ENCODE measurements at places on chromosomes 1 and 21. TPM values are rescaled to one million over a fixed set of nuclear protein-coding genes. Genes with fewer than 3 reads are reported as not detected.
A peak's percentile ranks its signal among the peaks of the same experiment; 100 is the strongest.

GRCh38 chr21:42460391-42461184 lies 35.4 kb downstream of the RSPH1 start:
- no peak for DNase-seq

The RAB25 gene
- polyA plus RNA-seq: 0.23 TPM

GRCh38 chr1:184669391-184669790 lies 85.3 kb downstream of the EDEM3 start:
- no peak for DNase-seq

DNA sequence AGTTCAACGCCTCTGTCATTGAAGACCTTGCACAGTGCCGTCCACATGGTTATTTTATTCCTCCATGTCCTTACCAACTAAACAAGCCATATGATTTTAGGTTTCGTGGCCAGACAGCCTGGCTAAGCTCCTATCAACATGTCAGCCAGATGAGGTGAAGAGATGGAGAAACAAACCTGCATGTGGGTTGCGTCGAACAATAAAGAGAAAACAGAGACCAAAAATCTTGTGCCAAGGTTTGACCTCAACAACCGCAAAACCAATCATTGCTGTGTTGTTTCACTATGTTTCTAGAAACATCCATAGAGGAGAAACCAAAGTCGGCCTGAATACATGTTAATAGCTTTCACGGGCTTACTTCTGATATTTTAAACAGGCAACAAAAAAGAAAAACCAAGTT lies 544.6 kb downstream of the SMYD3 start:
- DNase-seq: no peak

DNA sequence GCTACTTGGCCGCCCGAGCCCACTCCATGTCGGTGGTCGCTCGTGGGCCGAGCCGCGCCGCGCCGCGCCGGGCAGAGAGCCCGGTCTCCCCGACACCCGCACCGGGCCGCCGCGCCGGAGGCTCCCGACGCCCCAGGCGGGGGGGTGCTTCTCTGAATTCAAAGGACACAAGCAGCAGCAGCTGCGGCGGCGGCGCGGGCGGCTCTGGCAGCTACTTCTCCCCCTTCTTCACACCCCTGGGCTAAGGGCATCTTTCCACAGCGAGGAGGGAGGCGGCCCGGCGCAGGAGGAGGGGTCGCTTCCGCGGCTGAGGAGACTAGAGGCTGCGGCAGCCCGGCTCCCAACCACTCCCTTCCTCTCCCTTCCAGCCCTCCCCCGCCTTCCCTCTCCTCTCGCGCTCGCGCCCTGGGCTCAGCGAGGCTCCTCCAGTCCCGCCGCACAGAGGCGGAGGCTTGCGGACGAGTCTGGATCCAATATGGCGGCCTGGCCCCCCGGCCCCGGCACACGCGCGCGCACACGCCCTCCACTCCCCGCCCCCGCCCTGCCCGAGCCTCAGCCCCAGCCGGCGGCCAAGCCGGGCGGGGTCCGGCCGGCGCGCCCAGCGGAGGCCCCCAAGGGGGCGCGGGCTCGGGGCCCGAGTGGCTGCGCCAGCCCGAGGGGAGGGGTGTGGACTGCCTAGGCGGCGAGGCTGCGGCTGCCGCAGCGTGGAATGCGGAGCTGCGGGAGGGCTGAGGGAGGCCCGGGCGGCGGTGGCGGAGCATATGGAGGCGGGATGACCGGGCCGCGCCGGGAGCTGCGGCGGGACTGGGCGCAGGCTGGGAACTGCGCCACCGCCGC lies at the start of gene CDC42BPA:
TSS of gene CDC42BPA (minus strand) at position 477 of the 837 bp plus-strand sequence. CDS start 1,310 bp downstream, outside the sequence.
- DNase-seq: peak; percentile 10

DNA sequence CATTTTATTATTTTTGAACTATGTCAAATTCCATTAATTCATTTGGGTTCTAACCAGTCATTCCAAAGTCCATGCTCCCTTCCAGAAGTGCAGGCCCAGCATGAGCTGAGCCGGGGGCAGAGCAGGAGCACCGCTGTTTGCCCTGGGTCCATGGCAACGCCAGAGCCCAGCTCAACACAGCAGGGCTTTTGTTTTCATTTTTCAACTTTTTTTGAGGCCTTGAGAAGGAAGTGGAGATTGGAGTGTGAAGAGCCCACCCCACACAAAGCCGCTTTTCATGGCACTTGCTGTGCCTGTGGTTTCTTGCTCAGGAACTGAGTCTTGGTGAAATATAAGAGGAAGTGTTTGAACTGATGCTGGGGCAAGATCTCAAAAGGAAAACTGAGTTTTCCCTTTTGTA lies 13.2 kb upstream of the PRMT2 start:
- DNase-seq: peak; percentile 61

DNA sequence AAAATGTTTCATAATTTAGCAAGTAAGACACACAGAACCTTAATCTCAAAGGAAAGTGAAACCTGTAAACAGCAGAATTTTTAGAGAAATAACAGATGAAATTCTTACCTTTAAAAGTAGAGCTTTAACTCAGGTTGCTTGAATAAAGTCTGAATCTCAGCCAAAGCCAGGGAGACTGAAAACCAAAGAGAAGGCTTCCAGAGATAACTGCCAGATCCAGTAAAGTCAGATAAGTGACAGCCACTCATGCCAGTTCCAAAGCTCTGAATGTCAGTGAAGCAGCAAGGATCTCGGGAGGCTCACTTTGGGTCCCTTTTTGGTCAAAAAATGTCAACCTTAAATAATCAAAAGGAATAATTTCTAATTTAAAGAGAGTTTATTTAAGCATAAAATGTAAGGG lies 199.9 kb upstream of the CHRM3 start:
- no peak for DNase-seq

The PPIAL4G gene
- polyA plus RNA-seq: 0.03 TPM

GRCh38 chr1:239558991-239559390 lies 172.6 kb downstream of the CHRM3 start:
- DNase-seq: peak; percentile 37

The PTPN14 gene
- polyA plus RNA-seq: 0.01 TPM

DNA sequence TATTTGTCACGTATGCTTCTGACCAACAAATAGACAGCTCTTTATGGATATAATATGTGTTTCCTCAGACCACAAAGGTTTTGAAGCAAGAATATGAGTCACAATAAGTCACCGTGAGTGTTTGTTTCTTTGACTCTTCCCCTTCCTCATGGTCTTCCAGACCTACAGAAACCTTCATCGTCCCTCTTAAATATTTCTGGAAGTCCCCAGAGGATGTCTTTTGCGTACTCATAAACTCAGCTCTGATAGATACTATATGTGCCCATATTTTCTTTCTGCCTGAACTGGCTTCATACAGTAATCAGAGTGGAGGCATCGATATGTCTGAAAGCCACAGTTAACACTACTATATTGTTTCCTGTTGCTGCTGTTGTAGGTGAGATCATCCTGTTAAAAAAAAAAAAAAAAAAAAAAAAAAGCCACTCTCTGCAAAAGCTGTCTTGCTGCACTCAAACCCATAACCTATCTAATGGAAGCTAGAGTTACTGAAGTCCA lies 38.4 kb downstream of the ADAMTS1 start:
- DNase-seq: no peak

GRCh38 chr21:36337099-36337509 lies 17.1 kb downstream of the MORC3 start:
- DNase-seq: no peak

DNA sequence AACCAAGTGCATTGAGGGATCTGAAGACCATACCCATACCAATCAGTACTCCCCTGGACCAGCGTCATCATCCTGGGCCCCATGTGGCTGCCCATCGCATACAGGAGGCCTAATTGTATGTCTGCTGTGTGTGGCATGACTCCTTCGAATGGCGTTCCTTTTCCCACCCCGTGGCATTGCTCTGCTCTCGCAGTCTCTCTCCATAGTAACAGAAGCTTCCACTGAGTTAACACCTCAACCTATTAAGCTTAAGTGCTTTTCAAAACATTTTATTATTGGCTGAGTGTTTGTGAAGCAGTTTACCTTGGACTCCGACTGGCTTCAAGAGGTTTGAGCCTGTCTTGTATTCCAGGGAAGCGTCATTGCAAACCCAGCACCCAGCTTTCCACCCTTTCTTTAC lies 187.1 kb upstream of the LMO4 start:
- DNase-seq: no peak

The FOXD2 gene
- 0.05 TPM for polyA plus RNA-seq

The OR2T33 gene
- polyA plus RNA-seq: not detected

DNA sequence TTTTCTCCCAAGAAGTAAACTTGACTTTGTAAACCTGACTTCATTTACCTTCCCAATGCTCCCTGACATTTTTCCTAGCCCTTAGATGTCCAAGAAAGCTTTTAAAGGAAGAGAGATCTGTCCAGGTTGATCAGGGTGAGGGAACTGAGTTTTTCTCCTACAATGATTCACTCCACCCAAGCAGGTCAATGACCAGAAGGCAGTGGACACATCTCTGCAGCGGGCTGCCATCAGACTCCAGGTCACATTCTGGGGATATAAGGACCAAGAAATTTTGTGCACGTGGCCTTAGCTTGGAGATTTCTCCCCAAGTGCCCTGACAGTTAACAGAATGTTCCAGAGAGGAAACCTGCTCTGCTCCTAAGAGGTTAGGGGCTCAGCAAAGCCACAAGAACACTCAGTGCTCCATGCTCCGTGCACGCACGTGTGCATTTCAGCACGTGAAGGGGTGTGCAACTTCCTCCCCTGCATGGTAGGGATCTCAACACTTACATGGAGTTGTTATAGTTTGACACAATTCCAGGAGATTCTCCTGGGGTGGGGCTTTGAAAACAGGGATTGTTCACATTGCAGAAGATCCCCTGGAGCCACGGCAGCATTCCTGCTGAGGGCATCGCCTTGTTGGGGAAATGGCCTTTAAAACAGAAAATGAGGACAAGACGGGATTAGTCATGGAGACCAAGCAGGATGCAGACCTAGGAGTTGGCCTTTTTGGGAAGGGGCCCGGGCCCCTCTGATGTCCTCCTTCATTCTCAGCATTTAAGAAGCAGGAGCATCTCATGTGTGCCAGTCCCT lies 9.8 kb downstream of the ABCA4 start:
- no peak for DNase-seq

DNA sequence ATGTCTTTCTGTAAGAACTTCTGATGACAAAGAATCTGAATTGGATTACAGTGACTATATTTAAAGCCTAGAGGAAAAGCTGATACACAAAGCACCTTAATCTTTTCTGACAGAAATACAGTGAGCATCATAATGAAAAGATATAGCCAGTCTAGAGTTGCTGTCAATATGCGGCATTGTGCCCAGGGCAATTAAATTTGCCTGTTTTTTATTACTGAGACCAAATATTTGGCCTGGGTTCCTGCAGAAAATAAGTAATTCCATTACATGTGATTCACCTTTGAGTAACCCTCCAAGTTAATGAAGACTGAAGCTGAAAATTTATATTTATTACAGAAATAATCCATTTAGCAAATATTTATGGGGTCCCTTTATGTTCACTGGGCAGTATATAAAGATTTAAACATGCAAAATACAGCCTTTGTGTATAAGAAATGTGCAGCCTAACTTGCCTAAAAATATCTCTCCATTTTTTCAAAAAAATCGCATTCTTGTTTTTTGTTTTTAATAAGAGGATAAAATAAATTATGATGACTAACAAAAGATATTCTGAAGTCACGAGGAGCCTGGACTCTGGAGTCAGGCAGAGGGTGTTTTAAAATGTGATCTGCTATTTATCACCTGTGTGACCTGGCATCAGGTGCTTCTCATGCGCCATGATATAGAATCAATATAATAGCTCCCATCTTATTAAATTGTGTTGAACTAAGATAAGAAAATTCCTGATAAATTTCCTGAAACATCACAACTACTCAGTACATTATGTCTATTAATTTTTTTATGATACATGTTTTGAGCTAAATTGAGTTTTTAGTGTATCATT lies 83.6 kb downstream of the SGIP1 start:
- DNase-seq: no peak

GRCh38 chr21:43938751-43939442 lies 73.2 kb upstream of the TRAPPC10 start:
- peak; percentile 80 for DNase-seq

GRCh38 chr1:97943354-97943753 lies 22.5 kb upstream of the DPYD start:
- no peak for DNase-seq

The IL23R gene
- polyA plus RNA-seq: not detected

The ATP6V1G3 gene
- not detected for polyA plus RNA-seq

DNA sequence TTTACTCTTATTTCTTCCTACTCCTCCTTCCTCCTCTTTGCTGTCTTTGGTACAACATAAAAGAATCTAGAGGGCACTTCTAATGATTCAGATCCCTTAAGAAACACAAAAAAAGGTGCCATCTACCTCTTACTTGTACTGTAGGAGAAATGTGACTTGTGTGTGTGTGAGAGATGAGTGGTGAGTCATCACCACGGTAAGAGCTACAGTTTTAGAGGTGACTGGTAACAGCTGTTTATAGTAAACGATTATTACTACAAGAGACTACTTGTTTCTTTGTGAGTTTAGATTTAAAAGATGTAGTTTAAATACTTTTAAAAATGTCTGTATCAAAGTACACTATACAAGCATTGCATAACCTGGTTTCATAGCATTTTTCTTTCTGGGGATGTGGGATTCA lies 40.4 kb downstream of the SLC35D1 start:
- DNase-seq: no peak

The SLAMF8 gene
- polyA plus RNA-seq: 5.7 TPM

The LMNA gene
- 16.5 TPM for polyA plus RNA-seq

The SDCCAG8 gene
- polyA plus RNA-seq: 34.4 TPM

DNA sequence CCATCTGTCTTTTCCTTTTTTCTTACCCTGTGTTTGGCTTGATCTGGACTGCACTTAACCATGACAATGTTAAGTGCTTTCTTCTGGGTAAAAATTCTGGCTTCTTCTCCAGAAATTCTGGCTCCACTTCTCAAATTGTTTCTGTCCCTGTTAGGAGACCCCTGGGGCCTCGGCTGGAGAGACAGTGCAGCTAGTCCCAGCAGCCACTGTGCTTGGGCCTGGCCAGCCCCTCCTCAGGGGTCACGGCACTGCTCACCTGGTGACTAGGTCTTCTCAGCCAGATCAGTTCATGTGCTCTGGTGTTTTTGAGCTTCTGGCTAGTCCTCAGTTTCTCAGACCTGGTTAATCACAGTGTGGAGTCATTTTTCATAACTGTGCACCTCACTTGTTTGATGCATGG lies 72.4 kb downstream of the ADARB1 start:
- DNase-seq: no peak

The TBX15 gene
- polyA plus RNA-seq: not detected

- no peak for DNase-seq
These were observed 73.0 kb upstream of the TMPRSS2 start for GRCh38 chr21:41580758-41581554.

- DNase-seq: no peak
These were observed 268.9 kb downstream of the TGFB2 start for GRCh38 chr1:218614031-218614430.

DNA sequence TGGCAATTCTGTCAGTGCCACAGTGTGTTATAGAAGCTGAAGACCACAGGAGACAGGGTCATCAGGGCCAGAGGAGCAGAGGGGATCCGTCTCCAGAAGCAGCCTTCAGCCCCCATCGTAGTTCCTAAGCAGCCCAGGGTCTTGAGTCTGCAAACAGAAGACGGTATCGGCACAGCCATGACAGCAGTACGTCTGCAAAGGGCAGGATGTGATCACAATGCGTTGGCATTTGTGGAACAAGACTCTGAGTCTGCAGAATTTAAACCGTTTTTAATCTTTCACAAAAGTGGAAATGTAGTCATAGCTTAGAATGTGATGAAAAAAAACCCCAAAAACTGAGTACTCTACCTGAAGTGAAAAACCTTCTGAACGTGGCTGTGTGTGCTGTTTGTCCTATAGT lies 44.0 kb upstream of the SCCPDH start:
- no peak for DNase-seq

GRCh38 chr1:16014509-16015482 lies 3.0 kb downstream of the HSPB7 start:
- no peak for DNase-seq

Measured in CD14-positive monocyte (primary cell).